C1 segment of cervical spinal cord (tissue), 14 donors: ENCODE measurements at places on chromosomes 7 and 10.

GRCh38 chr10:6871128-6871527 lies 291.1 kb upstream of the PRKCQ start:
- DNase-seq: no peak

- DNase-seq: no peak
Observed at GRCh38 chr7:102412548-102412947, 16.4 kb downstream of the PRKRIP1 start.

DNA sequence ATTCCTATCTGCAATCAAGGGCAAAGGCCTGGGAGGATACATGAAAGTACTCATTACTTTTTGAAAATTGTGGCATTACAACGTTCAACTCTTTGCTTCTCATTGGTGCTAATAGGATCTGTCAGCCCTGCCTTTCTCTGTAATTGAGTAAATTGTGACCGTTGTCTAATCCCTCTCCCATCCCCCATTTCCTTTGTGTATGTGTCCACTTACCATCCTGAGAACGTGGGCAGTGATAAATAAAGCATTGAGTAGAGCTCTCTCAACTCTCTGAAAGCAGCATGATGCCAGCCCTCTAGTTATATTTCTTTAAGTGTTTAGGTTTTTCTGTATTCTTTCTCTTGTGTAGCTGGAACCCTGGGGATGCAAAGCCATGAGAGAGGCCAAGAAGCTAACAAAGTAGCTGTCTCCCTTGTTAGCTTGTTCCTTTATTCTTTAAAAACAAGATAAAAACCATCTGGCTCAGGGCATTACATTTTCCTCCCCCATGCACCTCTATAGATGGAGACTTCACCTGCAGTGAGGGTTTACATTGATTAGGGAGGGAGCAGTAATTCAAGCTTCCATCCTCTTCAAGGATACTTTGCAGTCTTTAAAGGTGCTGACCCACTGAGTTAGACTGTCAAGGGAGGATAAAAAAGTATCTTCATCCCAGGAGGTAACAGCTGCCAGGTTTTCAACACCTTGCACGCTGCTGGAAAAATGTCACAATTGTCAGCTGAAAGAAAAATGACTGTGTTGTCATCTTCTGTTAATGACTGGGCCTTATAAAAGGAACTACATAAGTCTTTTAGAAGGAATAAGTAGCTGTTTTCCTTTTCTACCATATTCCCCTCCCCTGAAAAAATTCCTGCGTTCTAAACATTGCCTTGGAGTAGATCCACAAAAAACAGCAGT lies 112.3 kb downstream of the BTRC start:
- DNase-seq: no peak

DNA sequence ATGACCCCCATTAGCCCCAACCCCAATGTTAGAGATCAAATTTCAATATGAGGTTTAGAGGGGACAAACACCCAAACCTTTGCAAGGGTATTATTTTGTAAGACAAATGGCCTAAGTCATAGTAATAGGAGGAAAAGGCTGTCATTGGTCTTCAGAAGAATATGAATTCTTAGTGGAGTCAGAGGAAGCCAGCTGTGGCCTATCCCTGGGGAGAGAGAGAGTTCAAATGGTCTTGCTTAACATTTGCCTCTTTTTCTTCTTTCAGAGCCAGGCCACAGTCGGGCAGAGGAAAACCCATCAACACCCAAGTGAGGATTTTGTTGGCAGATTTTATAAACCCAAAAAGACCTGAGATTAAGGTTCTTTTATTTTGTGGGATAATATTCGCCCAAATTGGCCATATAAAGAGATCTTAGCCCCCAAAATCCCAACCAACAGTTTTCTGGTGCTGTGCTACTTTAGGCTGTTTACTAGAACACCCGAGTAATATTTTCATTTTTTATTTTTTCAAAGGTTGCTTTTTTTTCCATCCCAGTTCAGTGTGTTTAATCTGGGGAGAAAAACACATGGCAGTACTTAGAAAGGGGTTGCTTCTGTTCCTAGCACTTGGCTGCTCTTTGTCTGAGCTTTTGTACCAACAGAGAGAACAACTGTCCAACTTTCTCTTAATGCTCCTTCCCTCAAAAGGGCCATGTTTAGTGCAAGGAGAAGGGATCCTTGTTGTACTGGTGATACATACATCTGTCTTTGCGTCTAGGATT lies 26.8 kb upstream of the ARMC3 start:
- no peak for DNase-seq

DNA sequence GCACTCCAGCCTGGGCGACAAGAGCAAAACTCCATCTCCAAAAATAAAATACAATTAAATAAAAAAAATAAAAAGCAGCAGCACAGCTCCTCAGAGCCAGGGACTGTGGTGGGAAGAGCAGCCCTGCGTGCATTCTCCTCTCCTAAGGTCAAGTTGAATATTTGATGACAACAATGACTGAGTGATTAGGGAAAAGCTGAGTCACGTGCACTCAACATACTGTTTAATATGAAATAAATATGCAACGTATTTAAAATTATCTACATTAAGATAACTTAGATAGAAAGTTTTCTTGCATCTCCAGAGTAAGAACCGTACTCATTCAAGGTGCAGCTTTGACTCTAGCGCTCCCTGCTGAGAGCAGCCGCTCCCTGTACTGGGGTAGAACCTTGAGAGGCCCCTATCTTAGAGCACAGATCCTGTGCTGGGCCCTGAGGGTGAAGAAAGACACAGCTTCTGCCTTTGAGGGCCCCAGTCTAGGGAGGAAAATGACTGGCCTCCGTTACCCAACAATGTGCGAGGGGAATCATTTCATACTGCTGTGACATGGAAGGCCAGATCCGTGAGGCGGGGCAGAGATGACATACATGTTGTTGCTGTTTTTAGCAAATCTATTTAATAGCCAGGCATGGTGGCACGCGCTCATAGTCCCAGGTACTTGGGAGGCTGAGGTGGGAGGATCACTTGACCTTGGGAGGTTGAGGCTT lies 81.1 kb downstream of the SVIL start:
- DNase-seq: no peak

DNA sequence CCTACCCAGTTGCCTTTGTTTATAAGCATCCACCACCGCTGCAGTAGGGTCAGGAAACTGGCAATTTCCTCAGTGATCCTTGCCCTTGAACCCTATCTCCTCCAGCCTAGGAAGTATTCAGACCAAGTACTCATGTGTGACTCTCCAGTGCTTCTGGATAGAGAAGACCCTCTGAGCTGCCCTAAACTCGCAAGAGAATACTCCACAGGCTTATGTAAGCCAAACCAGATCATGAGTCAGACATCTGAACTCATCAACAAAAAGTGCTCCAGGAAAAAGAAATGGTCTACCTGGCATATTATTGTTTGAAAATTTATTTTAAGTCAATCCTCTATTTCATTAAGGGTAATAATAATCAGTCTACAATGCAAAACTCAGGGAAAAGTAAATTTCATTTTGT lies 101.3 kb downstream of the KAT6B start:
- DNase-seq: no peak

- DNase-seq: no peak
Observed at GRCh38 chr10:129131457-129132132, 335.4 kb upstream of the MGMT start.

DNA sequence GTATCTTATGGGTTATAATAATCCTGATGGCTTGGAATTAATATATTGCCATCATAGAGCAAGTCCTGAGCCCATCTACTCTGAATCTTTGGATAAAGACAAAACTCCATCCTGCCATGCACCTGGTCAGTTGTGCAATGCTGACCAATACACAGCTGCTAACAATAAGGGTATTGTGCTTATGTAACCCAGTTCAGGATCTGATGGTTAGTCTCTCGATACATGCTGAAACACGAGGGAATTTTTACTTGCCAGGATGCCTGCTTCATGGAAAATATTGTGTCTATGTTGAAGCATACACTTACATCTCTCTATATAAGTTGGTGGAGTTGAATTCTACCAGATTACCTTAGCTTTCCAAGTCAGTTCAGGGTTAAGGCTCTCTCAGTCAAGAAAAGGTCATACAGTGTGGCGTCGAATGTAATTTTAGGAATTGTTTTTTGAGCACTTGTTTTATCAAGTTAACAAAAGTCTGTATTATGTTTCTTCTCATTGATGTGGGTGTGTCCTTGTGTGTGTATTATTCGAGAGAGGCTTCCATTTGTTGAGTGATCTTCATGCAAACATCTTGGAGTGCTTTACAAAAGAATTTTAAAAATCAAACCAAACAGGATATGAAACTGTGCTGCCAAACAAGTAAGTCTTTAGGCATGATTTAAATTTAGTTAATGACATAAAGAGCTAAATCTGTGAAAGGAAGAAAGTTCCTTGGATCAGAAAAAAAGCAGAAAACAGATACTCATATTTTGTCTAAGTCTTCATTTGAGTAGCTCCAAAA lies 449.1 kb downstream of the SUGCT start:
- DNase-seq: no peak

- DNase-seq: no peak
Observed at GRCh38 chr10:59976909-59977308, 70.6 kb upstream of the CCDC6 start.

GRCh38 chr7:137920637-137921399 lies 74.0 kb upstream of the DGKI start:
- no peak for DNase-seq

- no peak for DNase-seq
Observed at GRCh38 chr10:108427146-108427545, 1262.6 kb upstream of the SORCS1 start.

DNA sequence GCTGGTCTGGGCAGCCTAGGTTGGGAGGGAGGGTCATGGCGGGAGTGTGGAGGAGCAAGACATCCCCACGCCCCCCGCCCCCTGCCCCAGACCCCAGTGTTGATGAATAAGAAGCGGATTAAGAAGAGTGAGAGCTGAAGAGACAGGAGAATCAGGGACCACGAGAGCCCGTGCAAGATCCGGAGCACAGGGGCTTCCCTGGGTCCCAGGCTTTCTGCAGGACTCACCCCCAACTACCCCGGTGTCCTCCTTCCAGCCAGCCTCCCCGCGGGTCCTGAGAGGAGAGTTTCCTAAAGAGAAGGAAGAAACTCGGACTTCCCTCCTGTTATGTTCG lies 20.1 kb downstream of the GHRHR start:
- DNase-seq: no peak

- no peak for DNase-seq
Observed at GRCh38 chr7:139940866-139941265, 111.8 kb downstream of the TBXAS1 start.
